ENCODE measurements at places on chromosomes 1 and 21. TPM values are rescaled to one million over a fixed set of nuclear protein-coding genes. Genes with fewer than 3 reads are reported as not detected.

Gene OR2L8
- 2.5 TPM for total RNA-seq

Gene DNMT3L
- not detected for total RNA-seq

Gene OR2L3
- total RNA-seq = 0.92 TPM

Gene PDE4B
- total RNA-seq = 153 TPM

Gene PKNOX1
- 15.0 TPM for total RNA-seq

Gene TMPRSS2
- total RNA-seq = under 0.01 TPM

Gene BLACAT1
- 1.4 TPM for total RNA-seq

Gene S100PBP
- 59.3 TPM for total RNA-seq

Gene NID1
- 18.0 TPM for total RNA-seq

Gene FOXE3
- 0.23 TPM for total RNA-seq

Gene NDC1
- 36.0 TPM for total RNA-seq

Gene SOAT1
- total RNA-seq = 18.7 TPM
